Stimulated activated naive B cell treated with anti-CD40 and anti-IgM and Interleukin-4, amounts not matched to agents 10 μg/mL and 1 μg/mL and 100 μg/mL, for 72 hours (primary cell): ENCODE measurements at places on chromosomes 1 and 21.

DNA sequence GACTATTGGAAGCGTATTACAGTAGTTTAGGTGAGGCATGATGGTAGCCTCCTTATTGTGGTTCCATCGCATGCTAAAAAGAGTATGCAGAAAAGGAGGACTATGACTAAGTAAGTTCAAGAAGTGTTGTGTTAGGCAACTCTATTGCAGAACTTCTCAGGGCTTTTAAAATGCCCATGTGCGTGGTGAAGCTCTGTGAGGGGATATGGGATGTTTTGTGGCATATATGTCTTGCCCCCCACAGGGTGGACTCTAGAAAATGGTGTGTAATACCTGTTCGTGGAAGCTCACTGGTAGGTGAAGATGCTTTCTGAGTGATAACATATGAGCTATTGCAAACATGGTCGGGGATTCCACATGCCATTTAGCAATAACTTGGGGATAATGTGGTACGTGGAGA, 31.7 kb downstream of the MAN1A2 start:
- no peaks in the 10 kb centered on the region for H3K27me3 ChIP-seq
- no peak for DNase-seq

- peak overlapping the region; percentile 51 for H3K27ac ChIP-seq
- H3K4me1 ChIP-seq = peaks cover 21% of the 10 kb centered on the region
- no peak overlapping the region for H3K4me3 ChIP-seq
- H3K36me3 ChIP-seq = no peaks in the 10 kb centered on the region
Observed at GRCh38 chr1:203360547-203361185, 9.7 kb upstream of the FMOD start.

DNA sequence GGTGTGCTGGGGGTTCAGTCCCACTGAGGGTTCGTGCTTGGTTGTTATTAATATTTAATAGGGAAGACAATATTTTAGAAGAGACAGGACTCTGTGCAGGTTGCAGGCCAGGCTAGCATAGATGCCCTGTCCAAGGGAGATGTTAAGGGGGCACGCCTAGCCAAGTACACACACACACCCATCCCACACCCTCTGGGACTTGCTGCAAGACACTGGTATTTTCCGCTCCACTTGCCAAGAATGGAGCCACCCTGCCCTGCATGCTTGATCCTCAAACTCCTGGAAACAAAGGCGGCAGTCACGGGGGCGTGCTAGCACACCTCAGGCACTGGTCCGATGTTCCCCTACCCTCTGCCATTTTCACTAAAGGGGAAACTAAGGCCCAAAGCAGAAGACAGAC, 99.1 kb downstream of the MRPL37 start:
- peaks cover 19% of the 10 kb centered on the region for H3K4me1 ChIP-seq
- no peak for DNase-seq
- H3K27ac ChIP-seq = no peak overlapping the region
- H3K27me3 ChIP-seq = no peaks in the 10 kb centered on the region
- H3K4me3 ChIP-seq = no peak overlapping the region
- H3K36me3 ChIP-seq = no peaks in the 10 kb centered on the region

GRCh38 chr1:160779626-160780397, 16.2 kb upstream of the LY9 start:
- peaks cover 75% of the 10 kb centered on the region for H3K4me1 ChIP-seq
- no peaks in the 10 kb centered on the region for H3K27me3 ChIP-seq
- peaks cover 16% of the 10 kb centered on the region for H3K36me3 ChIP-seq
- no peak overlapping the region for H3K4me3 ChIP-seq
- no peak overlapping the region for H3K27ac ChIP-seq

GRCh38 chr1:30596470-30596869, 126.9 kb downstream of the MATN1 start:
- H3K27me3 ChIP-seq = peaks cover 46% of the 10 kb centered on the region
- H3K4me1 ChIP-seq = peaks cover 4% of the 10 kb centered on the region
- H3K4me3 ChIP-seq = no peak overlapping the region

DNA sequence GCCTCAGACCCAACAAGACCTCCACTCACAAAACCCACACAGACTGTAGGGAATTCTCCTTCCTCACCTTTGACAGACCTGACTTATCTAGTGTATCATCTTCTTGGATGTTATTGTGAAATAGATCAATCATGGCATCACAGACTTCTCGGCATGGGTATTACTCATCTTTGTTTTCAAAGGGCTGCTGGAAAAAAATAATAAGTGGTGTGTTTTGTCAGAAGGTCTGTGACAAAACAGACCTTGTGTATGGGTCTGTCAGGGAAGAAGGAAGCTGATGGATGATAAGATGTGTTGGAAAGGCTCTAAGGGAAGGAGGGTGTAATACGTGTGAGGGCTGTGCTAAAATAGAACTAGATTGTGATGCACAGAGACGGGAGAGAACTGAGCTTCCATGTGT, 13.9 kb upstream of the S100A7 start:
- peaks cover 55% of the 10 kb centered on the region for H3K27me3 ChIP-seq
- no peaks in the 10 kb centered on the region for H3K4me1 ChIP-seq
- no peak overlapping the region for H3K4me3 ChIP-seq
- H3K36me3 ChIP-seq = peaks cover 9% of the 10 kb centered on the region

DNA sequence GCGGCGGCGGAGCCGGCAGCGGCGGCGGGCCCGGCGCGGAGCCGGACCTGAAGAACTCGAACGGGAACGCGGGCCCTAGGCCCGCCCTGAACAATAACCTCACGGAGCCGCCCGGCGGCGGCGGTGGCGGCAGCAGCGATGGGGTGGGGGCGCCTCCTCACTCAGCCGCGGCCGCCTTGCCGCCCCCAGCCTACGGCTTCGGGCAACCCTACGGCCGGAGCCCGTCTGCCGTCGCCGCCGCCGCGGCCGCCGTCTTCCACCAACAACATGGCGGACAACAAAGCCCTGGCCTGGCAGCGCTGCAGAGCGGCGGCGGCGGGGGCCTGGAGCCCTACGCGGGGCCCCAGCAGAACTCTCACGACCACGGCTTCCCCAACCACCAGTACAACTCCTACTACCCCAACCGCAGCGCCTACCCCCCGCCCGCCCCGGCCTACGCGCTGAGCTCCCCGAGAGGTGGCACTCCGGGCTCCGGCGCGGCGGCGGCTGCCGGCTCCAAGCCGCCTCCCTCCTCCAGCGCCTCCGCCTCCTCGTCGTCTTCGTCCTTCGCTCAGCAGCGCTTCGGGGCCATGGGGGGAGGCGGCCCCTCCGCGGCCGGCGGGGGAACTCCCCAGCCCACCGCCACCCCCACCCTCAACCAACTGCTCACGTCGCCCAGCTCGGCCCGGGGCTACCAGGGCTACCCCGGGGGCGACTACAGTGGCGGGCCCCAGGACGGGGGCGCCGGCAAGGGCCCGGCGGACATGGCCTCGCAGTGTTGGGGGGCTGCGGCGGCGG, 1.0 kb downstream of the ARID1A start:
- H3K36me3 ChIP-seq = peaks cover 6% of the 10 kb centered on the region
- peaks cover 17% of the 10 kb centered on the region for H3K4me1 ChIP-seq
- peak overlapping the region; percentile 36 for H3K4me3 ChIP-seq
- H3K27me3 ChIP-seq = no peaks in the 10 kb centered on the region
- peak; percentile 40 for DNase-seq
- peak overlapping the region; percentile 81 for H3K27ac ChIP-seq

- DNase-seq = no peak
- H3K4me1 ChIP-seq = peaks cover 48% of the 10 kb centered on the region
Observed at GRCh38 chr1:150619576-150620509, 9.6 kb downstream of the ENSA start.

DNA sequence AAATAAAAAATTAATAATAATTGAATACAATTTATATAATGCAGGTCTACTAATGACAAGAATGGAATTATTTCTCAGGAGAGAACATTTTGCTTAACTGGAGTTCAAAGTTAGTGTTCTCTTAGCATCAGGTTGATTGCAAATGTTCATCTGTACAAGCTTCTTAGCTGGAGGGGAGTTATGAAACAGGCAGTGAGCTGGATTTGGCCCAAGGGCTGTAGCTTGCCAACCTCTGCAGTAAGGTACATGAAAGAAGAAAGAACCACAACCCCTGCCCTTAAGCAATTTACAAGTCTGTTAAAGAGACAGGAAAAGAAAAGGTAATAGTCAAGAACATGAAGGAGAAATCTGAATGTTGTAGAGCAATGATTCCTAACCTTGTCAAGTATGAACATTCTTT, 17.0 kb downstream of the LPGAT1 start:
- no peaks in the 10 kb centered on the region for H3K27me3 ChIP-seq
- H3K4me1 ChIP-seq = peaks cover 3% of the 10 kb centered on the region
- peaks cover 29% of the 10 kb centered on the region for H3K36me3 ChIP-seq
- DNase-seq = no peak
- no peak overlapping the region for H3K4me3 ChIP-seq
